ENCODE measurements at places on chromosomes 3 and 15.
A peak's percentile ranks its signal among the peaks of the same experiment; 100 is the strongest.

DNA sequence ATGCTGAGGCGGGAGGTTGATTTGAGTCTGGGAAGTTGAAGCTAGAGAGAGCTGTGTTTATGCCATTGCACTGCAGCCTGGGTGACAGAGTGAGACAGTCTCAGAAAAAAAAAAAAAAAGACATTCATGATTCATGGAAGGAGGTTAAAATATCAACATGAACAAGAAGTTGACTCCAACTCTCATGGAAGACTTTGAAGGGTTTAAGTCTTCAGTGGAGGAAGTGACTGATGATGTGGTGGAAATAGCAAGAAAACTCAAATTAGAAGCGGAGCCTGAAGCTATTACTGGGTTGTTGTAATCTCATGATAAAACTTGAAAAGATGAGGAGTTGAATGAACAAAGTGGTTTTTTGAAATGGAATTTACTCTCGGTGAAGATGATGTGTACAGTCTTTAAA, 491.8 kb downstream of the SQOR start:
- no peak for DNase-seq

DNA sequence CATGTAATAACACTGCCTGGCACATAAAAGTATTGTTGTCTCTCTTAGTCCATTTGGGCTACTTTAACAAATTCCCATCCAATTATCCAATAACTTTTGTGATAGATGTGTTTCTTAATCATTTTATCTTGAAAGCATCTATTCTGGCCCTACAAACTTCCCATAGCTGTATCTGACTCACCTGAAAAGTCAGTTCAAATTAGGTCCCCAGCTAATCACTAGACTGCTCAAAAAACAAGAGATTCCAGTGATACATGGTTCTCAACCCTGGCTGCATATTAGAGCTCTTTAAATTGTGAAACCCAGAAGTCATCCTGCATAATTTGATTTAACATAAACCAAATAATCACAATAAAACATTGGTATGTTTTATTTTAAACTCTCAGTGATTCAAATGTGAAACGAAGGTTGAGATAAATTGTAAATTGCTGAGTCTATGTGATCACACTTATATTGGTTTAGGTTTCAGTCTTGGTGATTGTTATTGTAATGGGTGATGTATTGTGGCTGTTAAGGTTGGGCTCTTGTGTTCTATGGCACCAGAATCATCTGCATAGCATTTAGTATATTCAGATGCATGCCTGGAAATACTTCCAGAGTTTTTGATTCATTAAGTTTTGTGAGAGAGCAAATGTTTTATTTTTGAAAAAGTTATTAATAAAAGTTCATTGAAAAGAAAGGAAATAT, 268.9 kb upstream of the KCNMB2 start:
- DNase-seq = no peak

- no peak for DNase-seq
Measured at GRCh38 chr3:59882746-59883145, 832.9 kb upstream of the CFAP20DC start.

DNA sequence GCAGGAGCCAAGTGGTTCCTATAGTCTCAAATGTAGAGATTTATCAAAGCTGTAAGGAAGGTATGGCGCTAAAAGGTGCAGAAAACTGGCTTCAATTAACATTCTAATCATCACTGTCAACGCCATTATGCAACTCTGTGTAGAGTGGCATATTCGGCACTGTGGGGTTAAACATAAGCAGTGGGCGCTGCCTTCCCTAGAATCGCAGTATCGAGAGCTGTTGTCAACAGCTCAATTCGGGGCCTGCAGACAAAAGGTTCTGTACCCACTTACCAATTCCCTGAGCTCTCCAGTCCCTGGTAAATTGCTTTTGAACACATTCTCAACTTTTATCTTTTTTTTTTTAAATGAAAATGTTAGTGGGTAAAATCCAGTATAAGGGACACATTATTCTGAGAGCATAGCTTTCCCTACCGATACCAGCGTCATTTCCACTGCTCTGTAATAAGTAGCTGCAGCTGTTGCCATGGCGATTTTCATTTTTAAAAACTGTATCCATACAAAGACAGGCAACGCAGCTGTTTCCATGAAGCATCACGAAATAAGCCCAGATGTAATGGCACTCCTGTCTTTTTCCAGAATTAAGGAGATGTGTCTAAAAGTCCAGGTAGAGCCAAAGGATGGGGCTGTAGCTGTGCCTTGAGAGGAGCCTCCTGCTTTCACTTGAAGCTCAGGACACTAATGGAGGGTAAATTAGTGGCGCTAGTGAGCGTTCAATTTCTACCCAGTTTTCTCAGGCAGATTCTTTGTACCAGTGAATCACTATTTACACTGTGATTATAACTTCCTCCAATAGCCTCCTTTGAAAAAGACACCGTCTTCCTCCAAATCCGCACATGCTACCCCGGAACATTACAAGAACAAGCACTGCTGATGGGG, 250.3 kb downstream of the SLC9A9 start:
- peak; percentile 67 for DNase-seq

DNA sequence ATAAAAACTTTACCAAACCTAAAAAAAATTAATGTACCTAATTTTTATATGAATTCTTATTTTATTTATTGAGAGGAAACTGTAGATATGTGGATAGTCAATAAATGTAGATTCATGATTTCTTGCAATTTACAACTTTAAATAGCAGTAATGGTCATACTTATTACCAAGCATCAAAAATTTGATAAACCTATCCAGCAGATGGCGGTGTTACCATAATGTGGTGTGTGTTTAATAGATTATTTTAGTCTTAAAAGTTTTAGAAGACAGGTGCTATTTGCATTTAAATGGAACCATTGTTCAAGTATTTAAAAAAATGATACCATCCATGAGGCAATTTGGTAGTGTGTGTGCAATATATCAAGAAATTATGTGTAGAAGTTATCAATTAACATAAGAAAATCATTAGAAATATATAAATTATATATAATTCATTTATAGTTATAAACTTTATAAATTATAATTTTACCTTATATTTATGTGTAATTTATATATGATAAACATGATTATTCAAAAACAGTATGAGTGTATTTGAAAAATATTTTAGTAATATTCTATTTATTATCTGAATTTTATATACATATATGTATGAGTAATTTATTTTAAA, 176.0 kb upstream of the BCHE start:
- peak; percentile 57 for DNase-seq

DNA sequence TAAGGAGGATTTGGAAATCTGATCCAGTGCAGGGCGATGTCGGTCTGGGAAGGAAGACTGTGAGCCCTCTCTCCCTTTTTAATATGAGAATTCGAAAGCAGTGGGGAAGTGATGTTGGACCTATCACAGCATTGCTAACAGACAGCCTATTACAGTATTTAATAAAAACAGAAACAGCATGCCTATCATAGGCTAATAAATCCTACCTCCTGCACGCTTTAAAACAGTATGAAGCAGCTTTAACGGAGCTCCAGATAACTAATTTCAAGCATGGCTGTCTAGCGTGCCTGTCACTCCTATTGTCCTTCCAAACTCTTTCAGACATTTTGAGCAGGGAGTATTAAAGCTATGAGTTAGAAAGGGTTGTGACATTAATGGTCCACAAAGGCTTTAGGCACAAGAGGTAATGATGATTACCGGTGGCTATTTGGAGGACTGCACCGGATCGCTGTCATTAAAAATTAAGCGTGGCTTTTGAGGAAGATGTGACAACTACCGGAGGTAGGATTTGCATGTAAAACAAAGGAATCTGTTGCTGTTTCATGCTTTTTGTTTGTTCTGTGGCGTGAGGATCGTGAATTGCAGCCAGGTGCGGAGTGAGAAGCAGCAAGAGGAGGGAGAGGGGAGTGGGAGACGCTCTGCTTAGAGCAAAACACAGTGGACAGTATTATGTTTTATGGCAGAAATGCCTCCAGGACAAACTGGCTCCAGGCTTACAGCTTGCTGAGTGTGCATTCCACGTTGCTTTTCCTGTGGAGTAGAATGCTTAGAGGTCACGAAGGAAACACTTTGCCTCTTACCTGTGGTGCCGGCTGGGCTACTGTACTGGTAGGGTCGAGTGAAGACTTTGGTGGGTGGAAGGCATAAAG, at the start of gene KCNMB2:
KCNMB2 (plus strand) TSS at position 226 of the 869 bp plus-strand sequence.
- DNase-seq = peak; percentile 99

DNA sequence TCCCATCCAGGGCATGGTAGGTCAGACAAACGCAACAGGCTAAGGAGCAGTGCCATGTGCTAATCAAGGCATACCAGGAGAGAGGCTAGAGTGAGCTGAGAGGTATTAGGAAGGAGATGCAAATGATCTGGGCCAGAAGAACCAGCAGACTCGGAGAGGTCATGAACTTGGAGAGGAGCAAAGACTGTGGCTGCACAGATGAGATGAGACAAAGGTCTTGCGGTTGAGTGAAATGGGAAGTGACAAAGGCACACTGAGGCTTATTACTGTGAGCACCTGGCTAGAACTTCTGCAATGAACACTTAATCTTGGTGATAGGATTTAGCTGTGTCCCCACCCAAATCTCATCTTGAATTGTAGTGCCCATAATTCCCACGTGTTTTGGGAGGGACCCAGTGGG, 380.2 kb downstream of the ULK4 start:
- no peak for DNase-seq

DNA sequence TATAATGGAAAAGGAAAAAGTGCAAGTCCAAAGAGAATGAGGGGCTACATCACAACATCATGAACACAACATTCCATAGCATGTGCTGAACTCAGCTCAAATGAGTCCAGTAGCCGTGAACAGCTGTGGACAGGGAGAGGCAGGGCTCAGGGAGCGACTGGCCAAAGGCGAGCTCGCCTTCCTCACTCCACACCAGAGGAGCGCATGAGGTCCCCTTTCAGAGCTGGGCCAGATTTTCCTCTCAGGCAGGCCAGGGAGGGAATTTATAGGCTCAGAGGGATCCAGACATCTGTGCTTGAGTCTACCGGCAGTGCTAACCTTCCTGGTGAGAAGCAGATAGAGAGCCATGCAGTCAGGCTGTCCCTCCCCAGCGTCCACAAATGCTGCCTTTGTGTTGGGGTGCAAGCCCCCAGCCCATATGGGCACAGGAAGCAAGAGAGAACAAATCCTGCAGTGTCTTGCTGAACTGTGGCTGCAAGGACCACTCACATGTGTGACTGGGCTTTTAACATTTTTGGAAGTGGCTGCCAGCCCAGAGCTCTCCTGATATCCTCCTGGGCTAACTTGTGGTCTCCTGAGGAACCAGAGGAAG, 32.5 kb downstream of the ARHGEF3 start:
- DNase-seq = no peak

DNA sequence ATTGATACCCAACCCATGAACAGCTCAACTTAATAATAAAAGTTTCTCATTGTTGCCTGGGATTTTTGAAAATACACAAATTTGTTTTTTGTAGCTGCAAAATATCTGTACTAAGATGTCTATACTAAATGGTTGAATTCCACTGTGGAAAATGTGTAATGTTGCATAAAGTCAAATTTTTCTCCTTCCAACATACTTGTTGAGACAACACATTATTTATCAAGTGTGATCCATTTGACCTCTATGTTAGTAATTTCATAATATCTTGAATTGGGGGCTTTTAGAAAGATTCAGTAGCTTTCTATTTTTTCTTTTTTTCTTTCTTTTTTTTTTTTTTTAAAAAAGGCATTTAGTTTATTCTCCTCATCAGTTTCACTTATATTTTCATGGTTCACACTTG, 88.0 kb downstream of the KCNMB2 start:
- no peak for DNase-seq

- no peak for DNase-seq
Measured at GRCh38 chr3:101643009-101643844, 33.7 kb downstream of the ZBTB11 start.

DNA sequence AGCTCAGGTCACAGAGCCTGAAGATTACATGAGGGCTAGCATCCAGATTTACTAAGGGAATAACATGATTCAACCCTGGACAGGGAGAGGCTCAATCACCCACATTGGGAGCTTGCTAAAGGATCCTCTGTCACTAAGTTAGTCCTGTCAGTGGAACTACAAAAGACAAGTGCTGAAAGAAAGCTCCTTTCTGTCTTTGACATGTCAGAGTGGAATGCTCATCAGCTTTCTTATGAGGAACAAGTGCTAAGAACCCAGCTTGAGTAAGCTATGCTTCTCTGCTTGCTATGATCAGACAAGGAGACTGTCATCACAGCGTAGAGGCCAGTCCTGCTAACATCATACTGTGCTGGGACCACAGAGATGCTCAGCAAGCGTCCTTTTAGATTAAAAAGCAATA, 74.5 kb downstream of the MB21D2 start:
- DNase-seq = no peak

DNA sequence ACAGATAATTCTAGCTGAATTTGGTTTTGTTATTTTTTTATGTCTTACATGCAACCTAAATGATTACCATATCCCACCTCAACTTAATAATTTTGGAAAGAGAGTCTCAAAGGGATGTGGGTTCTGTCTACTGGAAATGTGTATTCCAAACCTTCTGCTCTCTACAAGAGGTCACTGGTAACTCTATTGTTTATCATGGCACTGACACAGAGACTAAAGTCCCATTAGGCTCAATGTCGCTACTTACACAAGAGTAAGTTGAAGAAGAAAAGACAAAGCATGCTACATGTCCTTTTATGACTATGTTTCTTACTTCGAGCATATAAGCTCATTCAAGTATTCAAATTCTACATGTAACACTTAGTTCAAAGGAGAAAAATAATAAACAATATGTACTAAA, 460.3 kb upstream of the EPHA6 start:
- no peak for DNase-seq

DNA sequence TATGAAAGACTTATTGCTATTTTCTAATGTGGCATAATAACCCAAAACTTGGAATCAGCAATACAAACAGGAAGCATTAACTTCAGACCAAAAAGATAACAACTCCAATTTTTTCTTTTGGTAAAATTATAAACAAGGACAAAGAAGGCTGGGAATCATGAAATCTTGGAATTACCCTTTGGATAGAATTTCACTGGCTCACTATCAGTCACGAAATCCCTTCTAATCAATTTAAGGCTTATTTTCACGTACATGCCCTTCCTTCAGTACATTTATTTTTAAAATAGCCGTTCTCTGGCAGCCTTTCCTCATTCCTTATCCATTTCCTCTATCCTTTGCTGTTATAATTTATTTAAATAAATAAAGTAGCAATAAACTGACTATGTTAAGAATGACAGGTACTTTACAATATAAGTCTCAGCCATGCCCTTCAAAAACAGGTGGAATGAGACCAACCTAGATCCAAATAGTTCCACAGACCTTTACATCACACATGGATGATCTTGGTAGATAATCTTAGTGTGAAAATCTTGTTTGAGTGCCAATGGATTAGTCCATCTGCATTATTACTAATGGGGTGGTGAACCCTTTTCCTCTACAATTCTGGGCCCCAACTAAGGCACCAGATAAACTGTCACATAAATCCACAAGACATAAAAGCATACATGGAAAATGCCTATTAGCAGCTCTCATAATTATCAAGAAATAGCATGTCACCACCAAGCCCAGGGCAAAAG, 38.9 kb downstream of the ABI3BP start:
- no peak for DNase-seq

- no peak for DNase-seq
Measured at GRCh38 chr15:52483707-52484106, 45.0 kb downstream of the MYO5A start.

DNA sequence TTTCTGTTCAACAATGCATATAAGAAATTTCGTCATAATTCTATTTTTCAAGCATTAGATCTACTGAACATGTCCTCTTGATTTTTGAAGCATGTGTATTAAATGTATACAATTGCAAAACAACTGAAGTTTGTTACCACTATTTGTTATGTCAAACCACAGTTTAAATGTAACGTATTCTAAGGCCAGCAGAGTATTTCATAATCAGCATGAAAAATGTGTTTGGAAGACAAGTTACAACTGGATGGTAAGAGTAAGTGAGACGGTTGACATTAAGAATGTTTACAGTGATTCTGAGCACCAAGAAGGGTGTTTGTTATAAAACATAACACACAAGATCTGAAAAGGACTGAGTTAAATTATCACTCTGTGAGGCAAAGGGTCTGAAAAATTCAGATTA, 738.4 kb downstream of the PLOD2 start:
- DNase-seq = no peak
